ENCODE measurements at places on chromosomes 4 and X.

DNA sequence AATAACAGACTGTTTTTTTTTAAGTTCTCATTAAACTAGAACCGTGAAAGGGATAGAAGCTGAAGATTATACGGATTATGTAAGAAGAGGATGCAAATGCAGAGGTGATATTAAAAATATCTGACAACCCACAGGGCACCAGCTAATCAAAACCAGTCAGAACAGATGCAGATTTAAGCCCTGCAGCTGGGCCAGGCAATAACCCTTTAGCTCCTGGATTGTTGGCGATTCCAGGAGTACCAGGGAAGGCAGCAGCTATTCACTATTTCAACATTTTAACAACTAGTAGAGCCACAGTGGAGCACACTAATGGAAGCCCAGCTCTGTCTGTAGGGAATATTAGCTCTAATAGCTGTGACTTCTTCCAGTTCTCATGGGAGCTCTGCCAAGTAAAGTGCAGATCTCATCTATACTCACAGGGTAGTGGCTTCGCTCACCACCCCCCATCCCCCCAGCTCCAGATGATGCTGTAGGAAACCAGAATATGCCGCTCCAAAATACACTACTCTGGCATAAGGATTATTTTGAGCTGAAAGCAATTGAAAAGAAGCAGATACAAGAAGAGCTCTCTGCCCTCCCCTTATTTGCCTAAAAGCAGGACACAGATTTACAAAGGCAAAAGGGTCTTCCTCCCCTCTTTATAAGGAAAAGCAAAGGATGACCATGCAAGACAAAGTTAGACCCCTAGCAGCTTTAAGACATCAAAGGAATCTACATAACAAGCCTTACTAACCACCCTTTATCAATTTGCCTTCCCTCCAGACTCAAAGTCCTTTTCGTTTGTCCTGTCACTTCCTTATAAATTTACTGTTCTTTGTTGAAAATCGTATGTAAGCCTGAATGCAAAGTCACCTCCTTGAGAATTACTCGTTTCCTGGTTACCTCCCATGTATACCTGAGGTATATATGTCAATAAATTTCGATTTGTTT is 13.7 kb downstream of the SCD5 start:
- no peak for DNase-seq

GRCh38 chrX:51281758-51282318 is 50.8 kb upstream of the NUDT10 start:
- no peak for DNase-seq

DNA sequence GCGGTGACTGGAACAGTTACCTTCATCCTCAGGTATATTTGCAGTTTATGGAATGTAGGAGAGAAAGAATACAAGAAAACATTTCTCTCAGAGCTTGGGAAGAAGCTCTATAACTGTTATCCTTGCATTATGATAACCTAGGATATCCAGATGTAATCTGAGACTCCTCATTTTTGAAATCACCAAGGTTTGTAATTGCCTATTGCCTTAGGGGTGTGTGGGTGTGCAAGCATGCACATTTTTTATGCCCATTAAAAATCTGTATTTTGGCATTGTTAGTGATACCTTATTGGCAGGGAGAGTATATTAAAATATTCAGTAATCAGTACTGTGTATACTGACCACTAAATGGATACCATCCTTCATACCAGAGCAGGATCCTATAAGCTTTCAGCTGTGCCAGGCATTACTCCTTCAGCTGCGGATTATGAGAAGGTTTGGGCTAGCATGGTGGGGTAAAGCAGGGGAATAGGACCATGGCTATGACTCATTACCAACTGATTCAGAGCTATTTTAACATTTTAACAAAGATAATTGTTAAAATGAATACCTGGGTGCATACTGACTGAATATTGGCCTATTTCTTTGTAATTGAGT is 8.3 kb downstream of the SEC24B start:
- no peak for DNase-seq

GRCh38 chrX:136608295-136608933 is 39.5 kb upstream of the CD40LG start:
- peak; percentile 25 for DNase-seq

- no peak for DNase-seq
Observed at GRCh38 chrX:123206176-123206575, 22.1 kb downstream of the GRIA3 start.

- DNase-seq = no peak
Observed at GRCh38 chrX:48997455-48997854, 4.6 kb downstream of the GRIPAP1 start.

DNA sequence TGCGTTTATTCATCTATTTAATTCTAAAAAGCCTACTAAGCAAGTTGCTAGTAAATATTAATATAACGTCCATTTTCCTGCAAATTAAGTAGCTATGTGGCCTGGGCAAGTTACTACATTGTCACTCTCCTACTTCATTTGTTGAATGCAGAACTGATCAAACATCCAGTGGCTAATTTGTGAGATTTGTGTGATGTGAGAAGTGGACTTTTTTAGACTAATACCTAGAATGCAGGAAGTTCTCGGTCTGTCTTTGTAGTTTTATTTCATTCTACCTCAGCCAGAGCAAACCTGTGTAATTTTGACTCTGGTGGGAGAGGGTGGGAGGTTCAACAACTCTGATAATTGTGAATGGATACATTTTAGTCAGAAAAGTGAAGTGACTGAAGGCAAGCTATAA is 840 bp downstream of the GUF1 start:
- DNase-seq = no peak

DNA sequence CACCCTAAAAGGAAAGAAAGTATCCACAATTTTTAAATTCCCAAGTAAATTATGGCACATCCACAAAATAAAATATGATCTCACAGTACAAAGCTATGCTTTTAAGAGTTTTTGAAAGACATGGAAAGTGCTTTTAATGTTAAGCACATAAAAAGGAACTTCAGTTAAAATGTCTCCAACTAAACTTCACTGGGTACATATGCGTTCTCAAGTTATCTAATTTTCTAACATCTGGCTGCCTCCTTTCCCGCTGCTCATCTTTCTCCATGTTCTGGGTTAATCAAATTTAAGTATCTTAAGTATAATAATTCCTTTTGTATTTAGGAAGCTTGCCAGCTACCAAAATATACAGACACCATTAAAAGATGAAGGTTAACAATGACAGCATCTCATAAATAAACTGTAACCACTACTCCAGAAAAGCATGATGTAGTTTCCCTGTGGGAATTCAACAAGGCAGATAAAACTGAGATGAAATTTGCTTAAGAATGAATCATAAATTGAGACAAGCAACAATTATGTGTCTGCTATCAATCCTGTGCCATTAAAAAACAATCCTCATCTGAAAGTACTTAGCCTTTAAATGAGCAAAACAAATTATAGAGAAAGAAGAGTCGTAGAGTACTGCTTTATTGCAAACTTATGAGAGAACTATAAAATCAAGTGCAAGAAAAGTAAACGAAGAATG is 25.1 kb downstream of the PRSS12 start:
- DNase-seq = peak; percentile 63

DNA sequence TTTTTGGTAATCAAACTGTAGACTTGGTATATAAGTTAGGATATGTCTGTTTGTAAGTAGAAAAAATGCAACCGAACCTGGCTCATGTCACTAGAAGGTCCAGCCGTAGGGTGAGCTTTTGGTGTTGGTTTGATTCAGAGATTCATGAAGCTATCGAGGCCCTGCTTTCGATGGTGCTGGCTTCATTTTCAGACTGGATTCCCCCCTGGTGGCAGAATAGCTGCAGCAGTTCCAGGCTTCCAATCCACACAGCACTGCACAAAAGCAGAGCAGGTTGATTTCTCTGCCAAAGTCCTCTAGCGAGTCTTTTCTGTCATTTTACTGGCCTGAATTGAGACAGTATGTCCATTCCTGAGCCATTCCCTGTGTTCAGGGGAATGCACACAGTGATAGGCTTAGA is 33.1 kb downstream of the PDK3 start:
- DNase-seq = no peak

- peak; percentile 19 for DNase-seq
Observed at GRCh38 chrX:139890991-139891700, 41.7 kb downstream of the ATP11C start.

DNA sequence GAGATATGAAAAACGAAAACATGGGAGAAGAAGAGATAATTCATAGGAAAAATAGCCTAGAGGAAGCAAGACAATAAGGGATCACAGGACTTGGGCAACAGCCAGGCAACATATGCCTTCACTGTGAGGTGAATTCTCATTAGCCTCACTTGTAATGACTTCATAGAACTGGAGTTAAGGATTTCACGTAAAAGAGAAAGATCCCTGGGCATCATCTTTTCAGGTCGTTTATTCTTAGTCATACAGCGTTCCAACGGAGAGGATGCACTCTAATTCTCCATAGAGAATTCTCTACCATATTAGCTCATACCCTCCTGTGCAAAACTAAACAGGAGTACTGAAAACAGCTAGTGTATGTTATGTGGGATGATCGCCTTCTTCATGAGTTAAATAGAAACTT is 1.4 kb downstream of the PRKG2 start:
- DNase-seq = no peak

DNA sequence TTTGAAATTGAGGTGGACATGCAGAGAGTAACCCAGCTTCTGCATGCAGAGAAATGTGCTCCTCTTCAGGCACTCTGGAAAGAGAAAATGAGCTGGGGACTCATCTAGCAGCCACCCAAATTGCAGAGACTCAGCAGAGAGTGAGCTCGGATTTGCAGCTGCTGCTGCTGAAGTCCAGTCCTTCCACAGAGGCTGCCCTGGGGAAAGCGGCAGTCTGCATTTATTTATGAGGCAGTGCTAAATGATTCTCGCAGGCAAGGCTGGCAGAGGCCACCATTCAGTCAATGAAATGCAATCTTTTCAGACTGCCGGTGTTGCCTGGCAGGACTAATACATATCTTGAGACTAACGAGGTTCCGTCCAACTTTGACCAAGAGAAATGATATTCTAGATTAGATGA is 404.8 kb downstream of the NLGN4X start:
- no peak for DNase-seq

DNA sequence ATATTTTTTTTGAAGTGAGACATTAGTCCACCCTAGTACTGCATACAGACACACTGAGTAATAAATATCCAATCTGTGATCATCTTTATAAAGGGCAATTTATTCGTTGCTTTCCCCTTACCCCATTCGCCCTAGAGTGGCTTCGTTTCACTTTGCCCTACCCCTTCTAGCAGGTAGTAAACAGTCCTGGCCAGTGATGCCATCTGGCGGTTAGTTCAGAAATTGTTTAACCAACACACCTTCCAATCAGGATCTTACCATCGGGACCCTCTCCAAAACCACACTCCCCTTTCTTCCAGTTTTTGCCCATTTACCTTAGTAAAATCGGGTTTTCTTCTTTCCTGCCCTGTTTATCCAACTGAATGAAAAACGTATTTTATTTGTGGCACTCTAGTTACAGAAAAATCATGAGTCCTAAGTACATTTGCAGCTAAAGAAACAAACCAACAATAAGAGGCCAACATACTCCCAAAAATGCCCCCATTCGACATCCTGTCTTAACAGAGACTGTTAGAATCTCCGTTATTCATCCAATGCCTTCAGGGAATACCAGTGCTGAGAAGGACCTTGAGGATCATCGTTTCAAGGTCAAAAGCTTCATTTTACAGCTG is 2.2 kb downstream of the PPA2 start:
- DNase-seq = peak; percentile 72

- DNase-seq = peak; percentile 52
Observed at GRCh38 chr4:185566425-185566824, 31.1 kb upstream of the PDLIM3 start.

DNA sequence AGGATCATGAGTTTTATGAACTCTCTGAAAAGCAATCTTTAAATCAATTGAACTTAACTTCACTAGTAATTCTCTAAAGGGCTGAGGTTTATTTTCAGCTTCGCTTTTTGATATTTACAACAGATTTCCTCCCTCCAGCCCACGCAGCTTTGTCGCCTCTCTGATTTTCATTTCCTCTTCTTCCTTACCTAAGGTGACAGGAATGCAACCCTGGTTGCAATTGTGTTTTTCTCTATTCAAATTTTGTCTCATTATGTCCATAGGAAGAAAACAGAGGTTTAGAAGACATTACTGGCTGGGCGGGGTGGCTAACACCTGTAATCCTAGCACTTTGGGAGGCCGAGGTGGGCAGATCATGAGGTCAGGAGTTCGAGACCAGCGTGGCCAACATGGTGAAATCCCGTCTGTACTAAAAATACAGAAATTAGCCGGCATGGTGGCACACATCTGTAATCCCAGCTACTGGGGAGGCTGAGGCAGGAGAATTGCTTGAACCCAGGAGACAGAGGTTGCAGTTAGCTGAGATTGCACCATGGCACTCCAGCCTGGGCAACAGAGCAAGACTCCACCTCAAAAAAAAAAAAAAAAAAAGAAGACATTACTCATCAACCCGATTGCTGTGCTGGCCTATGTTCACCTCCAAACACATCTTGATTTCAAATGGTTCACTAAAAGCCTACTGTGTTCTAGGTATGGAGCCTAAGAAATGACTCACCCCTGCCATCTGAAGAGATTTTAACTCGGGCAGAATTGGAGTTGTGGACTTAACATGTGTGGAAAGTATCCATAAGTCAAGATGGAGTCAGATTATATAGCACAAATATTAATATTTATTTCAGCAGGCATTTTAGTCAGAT is 36.8 kb downstream of the VSIG4 start:
- DNase-seq = no peak

GRCh38 chrX:55490121-55490520 is 473 bp upstream of the USP51 start:
- no peak for DNase-seq

DNA sequence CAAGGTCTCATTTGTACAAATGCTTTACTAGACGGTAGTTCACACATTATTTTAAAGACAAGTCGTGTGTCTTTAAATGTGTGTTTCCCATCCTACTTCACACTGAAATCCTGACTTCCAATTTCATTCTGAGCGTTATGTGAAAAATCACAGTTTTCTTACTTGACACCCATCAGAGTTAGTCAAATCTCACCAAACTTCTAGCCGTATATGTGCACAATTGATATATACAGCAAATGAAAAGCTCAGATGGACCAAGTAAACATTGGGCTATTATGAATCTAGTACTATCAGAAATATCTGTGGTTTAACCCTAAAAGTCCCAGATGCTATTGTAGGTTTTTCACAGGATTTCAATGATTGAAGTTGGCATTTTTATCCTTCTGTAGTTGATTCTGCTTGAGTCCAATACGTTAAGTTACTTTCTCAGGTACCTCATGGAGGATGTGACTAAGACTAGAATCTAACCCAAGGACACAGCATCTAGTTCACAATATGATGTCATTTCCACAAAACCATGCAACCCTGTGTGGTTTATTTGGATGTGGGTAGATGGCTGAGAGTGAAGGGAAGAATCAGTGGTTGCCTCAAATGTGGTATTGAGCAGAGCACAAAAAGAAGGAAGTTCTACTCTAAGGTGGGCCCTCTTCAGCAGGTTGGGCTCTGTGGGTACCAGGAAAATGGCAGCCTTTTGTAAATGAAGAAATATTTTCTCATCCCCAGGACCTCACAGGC is 22.1 kb upstream of the TRIM60 start:
- no peak for DNase-seq

DNA sequence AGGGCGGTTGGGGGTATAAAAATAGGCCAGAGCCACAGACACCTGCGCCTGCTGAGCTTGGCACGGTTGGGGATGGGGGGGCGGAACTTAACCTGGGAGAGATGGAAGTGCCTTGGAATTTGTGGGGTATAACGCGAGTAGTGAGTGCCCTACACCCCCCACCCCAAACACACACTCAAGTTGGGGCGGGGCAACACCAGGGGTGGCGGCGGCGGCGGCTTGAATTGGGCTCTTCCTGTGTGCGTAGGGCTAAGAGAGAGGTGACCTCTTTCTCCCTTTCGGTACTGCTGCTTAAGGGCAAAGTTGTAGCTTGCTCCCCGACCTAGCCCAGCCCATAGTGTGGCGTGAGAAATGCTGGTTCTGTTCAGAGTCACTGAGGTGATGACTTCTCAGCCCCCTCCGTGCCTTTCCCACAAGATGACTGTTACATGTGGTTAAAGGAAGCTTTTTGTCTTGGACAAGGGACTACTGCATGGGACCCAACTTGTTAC is 839 bp downstream of the STK26 start:
- no peak for DNase-seq
